ENCODE measurements at places on chromosomes 1 and 21.

DNA sequence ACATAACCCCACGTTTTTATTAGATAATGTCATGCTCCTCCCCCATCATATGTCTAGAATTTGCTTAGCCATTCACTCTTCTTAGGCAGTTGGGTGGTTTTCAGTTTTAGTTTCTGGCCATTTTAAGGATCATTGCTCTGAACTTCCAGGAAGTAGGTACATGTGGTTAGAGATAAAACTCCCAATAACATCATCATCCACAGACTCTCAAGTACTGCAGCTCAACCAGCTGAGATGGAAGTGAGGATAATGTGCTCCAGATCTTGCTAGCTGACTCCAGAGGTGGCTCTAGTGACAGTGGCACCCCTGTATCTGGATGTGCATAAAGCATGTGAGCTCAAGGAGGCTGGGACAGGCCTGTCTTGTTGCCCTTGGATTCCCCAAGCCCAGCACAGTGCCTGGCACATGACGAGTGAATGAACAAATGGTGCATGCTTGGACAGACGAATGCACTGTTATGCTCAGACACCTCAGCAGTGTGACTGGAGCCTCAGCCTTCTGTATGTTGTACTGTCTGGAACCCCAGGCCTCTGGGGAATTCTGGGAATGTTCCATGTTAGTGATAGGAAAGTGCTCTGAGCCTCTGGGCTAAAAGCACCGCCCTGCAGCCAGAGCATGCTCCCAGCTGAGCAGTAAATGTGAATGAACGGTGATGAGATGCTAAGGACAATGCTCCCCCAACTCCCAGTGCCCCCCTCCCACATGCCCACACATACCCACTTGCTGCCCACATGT is 16.4 kb upstream of the KCNN3 start:
- H3K4me3 ChIP-seq: no peak overlapping the region
- no peak for ATAC-seq
- H3K36me3 ChIP-seq: no peaks in the 10 kb centered on the region
- peaks cover 4% of the 10 kb centered on the region for H3K27me3 ChIP-seq
- H3K4me1 ChIP-seq: no peaks in the 10 kb centered on the region

- H3K36me3 ChIP-seq: no peaks in the 10 kb centered on the region
- no peak for ATAC-seq
- H3K4me3 ChIP-seq: no peak overlapping the region
Observed at GRCh38 chr1:22685591-22686059, 25.0 kb upstream of the EPHB2 start.

DNA sequence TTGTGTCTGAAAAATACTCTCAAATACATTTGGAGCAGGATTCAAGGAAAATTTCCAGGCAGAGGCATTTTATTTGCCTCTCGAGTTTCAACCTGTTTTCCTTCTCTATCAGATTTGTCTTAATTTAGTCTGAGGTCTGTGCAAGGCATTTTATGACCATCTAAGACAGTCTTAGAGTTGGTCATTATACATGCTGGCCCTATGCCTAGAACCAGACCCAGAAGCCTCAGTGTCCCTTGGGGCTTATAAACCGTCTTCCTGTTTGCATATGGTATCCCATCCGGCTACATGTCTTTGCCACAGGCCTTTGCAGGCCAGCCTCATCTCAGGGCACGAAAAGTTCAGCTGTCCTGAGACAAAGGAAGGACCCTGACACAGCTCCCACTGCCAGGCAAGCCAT is 346.1 kb downstream of the SIPA1L2 start:
- no peak overlapping the region for H3K4me3 ChIP-seq
- H3K36me3 ChIP-seq: no peaks in the 10 kb centered on the region
- H3K27ac ChIP-seq: no peak overlapping the region
- no peak for ATAC-seq
- H3K4me1 ChIP-seq: peaks cover 10% of the 10 kb centered on the region

DNA sequence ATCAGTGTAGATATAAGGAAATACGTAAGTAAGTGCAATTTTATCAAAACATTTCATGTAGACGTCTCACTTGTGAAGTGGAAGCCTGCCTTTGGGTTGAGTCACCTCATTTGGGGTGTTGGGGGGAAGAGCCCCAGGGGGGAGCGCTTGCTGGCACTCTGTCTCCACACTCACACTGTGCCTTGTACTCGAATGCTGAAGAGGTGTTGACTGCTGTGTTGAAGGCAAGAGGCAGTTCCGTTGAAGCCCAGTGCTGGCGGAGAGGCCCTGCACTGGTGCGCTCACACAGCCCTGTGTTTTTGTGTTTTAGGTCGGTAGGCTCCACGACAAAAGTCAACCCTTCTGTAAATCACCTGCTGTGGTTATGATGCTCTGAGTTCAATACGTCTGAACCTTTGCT is 131.9 kb upstream of the COL6A1 start:
- no peak for ATAC-seq
- peaks cover 3% of the 10 kb centered on the region for H3K4me1 ChIP-seq
- no peak overlapping the region for H3K4me3 ChIP-seq
- H3K27me3 ChIP-seq: no peaks in the 10 kb centered on the region

DNA sequence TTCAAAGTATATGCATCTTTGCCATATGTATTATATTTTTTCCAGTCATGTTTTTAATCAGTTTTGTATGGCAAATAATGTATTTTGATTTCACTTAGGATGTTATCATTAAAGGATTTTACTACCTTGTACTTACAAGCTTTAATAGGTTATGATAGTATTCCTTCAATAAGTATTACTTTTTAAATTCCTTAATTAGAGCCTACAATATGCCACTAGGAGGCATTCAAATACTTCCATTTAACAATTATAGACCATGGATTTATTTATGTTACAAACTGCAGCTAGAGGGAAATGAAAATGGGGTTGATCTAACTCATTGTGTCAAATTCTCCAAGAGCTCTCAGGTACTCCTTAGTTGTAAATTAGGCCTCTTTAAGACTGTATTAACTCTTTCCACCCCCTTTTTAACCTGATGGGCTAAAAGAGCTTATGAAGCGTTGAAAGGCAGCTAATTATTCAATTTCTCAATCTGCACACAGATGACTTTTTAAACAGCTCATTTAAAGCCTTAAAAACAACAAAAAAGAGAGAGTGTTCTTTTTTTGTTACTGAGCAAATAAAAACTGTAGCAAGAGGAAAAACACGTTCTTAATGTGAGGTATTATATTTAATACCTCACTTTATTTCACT is 156.2 kb downstream of the DENND1B start:
- no peak overlapping the region for H3K4me3 ChIP-seq
- no peak for ATAC-seq
- H3K4me1 ChIP-seq: no peaks in the 10 kb centered on the region
- peaks cover 10% of the 10 kb centered on the region for H3K36me3 ChIP-seq

DNA sequence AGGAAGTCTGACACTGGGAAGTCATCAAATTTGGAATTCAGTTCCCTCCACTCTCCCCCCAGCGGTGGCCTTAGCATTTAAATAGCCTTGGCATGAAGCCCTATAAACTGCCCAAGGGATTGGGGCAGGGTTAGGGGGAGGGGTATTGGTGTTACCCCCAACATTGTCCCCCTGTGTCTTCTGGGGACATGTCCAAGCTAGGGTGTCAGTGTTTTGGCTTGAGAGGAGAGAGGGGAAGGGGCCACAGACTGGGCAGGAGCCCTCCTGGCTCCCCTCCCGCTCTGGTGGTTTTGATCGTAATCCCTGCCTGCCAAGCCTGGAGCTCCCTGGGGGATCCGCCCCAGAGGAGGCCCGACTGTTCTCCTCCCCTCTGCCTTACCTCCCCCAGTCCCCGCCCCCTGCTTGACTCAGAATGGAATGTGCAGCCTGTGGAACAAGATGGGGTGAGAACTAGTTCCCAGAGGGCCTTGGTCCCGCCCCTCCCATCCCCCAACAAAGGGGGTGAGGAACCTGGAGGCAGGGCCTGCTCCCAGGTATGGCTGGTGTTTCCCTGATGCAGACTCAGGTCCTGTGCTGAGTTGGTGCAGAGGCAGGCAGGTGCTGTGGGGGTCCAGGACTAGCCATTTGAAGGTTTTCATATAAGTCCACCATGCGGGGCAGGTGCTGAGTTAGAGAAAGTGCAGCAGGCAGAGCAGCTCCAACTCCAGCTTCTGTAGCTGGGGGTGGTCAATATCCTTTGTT is 7.4 kb downstream of the SOX13 start:
- H3K27me3 ChIP-seq: peaks cover 48% of the 10 kb centered on the region
- H3K36me3 ChIP-seq: no peaks in the 10 kb centered on the region
- H3K4me3 ChIP-seq: peak overlapping the region; percentile 2

DNA sequence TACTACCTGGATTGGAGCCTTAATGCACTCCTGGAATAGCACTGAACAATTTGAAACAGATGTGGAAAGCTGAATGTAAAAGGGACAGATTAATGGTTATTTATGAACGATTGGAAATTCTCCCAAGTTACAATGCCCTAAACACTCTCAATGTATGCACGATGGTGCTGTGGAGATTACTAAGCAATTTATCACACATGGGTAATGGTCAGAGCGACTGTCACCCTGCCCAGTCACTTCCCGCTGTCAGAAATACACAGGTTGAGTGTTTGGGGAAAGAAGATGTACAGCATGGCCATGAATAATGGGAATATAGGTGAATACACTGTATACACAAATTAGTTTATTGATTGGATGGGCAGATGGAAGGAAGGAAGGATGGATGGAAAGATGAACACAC is 342.4 kb downstream of the VAV3 start:
- H3K27ac ChIP-seq: no peak overlapping the region
- no peaks in the 10 kb centered on the region for H3K27me3 ChIP-seq
- no peak for ATAC-seq
- no peak overlapping the region for H3K4me3 ChIP-seq

DNA sequence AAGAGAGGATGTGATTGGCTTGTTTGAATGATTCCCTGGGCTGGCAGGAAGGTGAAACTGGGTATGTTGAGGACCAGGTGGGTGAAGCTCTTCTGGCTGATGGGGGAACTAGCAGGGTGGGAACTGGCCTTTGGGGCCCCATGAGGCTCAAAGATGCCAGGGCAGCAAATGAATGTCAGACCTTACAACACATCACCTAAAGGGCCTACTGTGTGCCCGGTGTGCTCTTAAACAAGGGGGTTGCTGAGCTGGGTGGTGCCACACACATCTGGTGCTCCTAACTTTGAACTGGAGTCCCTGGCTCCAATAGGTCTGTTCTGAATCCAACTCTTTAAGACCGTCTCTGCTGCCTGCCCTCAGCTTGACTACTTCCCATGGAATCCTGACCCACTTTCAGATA is 21.3 kb upstream of the HTR1D start:
- no peak for ATAC-seq
- H3K4me3 ChIP-seq: no peak overlapping the region
- no peaks in the 10 kb centered on the region for H3K4me1 ChIP-seq
- H3K27me3 ChIP-seq: peaks cover 12% of the 10 kb centered on the region
- no peaks in the 10 kb centered on the region for H3K36me3 ChIP-seq

GRCh38 chr1:113453771-113454083 is 63.4 kb downstream of the MAGI3 start:
- no peaks in the 10 kb centered on the region for H3K27me3 ChIP-seq
- no peak overlapping the region for H3K4me3 ChIP-seq
- H3K4me1 ChIP-seq: peaks cover 48% of the 10 kb centered on the region
- no peaks in the 10 kb centered on the region for H3K36me3 ChIP-seq
- ATAC-seq: no peak

DNA sequence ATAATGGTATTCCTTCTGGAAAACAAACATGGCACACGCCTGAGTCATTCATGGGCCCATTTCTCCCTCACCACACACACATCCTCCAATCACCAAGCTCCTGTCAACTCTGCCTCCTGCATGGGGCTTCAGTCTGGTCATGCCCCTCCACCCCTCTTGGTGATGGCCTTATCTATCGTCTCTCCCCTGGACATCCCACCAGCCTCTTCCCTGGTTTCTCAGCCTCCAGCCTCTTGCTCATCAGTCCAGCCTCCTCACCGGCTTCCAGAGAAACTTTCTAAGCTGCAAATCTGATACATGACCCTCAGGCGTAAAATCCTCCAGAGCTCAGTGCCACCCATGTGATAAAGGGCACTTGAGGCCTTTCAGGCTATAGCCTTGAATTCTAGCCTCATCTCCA is 243.9 kb downstream of the FOXD2 start:
- no peaks in the 10 kb centered on the region for H3K36me3 ChIP-seq
- no peaks in the 10 kb centered on the region for H3K4me1 ChIP-seq
- no peak overlapping the region for H3K4me3 ChIP-seq
- H3K27ac ChIP-seq: no peak overlapping the region
- H3K27me3 ChIP-seq: peaks cover 12% of the 10 kb centered on the region
- no peak for ATAC-seq

- no peak overlapping the region for H3K4me3 ChIP-seq
- peaks cover 12% of the 10 kb centered on the region for H3K4me1 ChIP-seq
Observed at GRCh38 chr1:178055093-178055492, 38.8 kb upstream of the RASAL2 start.

DNA sequence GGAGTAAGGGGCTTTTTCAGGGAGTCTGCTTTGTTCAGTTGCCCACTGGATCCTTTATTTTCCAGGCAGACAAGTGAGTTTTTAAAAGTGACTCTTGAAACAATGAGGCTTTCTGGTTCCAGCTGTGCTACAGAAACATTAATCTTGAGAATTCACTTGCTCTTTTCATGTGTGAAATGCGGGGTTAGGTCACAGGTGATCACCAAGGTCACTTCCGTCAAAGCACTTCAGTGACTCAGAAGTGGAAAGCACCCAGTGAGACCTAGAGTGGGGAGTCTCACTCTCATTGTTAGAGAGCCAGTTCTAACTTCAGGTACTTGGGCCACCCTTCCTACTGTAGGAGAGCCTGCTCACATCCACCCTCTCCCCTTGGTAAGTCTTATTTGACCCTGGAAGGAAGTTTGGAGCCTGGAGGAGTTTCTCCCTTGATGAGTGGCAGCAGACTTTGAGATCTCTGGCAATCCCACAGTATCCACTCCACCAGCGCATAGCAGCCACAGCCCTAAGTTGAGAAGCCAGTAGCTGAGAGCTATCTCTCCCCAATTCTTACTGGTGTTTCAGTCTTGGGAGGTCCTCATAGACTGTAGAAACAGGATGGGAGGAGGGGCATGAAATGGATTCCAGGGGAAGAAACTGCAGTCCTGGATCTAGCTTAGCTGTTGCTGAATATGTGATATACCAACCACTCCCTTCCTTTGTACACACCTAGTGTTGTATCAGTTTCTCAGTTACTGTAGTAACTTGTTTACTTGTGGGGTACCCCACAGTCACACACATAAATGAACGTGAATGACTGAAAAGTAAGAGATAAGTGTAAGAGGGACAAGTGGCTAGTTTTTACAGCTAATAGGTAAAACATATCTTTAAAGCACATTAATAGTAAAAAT is 3.1 kb downstream of the TACSTD2 start:
- H3K4me3 ChIP-seq: no peak overlapping the region
- H3K36me3 ChIP-seq: no peaks in the 10 kb centered on the region
- no peak for ATAC-seq

DNA sequence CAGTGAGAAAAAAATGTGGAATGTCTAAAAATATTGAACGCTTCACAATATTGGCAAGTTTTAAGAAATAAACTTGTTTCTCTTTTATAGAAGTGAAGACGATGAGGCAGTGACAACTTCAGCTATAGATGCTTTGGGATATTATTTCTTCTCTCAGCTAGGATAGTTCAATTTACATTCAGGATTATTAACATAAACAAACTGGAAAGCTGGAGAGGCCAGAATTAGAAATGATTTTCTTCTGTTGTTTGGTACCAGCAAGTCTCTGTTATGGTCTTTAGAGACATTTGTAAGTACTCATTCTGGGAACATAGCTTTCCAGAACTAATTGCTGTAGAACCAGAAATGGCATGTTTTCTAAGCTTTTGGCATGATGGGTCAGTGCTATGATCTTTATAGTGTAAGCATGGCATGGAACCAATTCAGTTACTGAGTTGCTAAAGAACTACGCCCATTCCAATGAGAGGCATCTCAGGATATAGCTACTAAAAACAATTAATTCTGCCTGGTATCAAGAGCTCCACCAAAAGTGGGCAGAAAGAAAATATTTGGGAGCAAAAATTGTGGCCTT is 599.5 kb upstream of the B3GALT2 start:
- H3K4me3 ChIP-seq: no peak overlapping the region
- H3K36me3 ChIP-seq: no peaks in the 10 kb centered on the region
- H3K4me1 ChIP-seq: no peaks in the 10 kb centered on the region
